ENCODE measurements at places on chromosomes 11 and 22. TPM values are rescaled to one million over a fixed set of nuclear protein-coding genes. Genes with fewer than 3 reads are reported as not detected.

Gene OR51B2
- total RNA-seq: not detected

Gene DDTL
- 2.2 TPM for total RNA-seq

- DNase-seq: no peak
These were observed 78.4 kb upstream of the WNT7B start for GRCh38 chr22:46055181-46055875.

DNA sequence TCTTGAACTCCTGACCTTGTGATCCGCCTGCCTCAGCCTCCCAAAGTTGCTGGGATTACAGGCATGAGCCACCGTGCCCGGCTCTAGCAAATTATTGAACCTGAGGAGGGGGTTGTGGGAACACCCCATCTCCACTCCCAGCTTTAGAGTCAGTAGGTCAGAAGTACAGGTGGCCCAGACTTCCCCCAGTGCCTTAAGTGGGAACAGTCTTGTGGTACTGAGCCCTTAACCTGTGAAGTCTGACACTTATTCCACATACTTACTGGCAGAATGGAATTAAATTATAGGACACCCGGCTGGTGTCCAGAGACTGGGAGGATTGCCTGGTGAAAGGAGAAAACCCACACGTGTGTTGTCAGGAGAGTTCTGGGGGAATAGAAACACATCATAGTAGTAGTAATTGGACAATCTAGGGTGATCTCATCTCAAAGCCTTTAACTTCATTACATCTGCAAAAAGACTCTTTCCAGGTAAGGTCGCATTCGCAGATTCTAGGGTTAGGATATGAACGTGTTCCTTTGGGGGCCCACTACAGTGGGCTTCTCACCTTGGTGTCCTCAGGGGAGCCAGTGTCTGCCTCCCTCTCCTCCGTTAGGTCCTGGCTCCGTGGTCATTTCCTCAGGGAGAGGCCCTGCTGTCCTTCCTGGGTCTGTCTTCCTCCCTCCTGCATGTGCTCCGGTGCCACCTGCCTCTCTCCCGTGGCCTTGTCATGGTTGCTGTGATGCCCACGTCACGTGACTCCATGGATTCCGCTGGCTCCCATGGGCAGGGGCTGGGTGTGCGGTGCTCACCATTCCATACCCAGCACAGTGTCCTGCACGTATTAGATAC, 63.8 kb downstream of the BCR start:
- no peak for DNase-seq

DNA sequence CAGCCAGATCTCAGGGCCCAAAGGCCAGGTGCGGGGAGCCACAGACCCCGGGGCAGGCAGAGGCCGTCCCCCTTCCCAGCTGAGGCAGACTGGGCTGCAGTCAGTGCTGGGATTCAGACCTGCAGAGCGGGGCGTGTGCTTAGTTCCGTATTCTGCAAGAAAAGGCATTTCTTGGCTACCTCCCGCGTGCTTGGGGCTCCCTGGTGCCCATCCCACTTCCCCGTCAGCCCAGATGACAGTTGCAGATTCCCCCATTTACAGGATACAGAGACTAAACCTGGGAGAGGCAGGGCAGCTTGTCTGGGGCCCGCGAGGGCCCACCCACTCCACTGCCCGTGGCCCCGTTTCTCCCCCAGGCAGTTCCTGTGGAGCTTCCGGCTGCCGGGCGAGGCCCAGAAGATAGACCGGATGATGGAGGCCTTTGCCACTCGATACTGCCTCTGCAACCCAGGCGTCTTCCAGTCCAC, 18.3 kb downstream of the CYTH4 start:
- no peak for DNase-seq

GRCh38 chr22:35307892-35308291, 8.2 kb downstream of the TOM1 start:
- no peak for DNase-seq

DNA sequence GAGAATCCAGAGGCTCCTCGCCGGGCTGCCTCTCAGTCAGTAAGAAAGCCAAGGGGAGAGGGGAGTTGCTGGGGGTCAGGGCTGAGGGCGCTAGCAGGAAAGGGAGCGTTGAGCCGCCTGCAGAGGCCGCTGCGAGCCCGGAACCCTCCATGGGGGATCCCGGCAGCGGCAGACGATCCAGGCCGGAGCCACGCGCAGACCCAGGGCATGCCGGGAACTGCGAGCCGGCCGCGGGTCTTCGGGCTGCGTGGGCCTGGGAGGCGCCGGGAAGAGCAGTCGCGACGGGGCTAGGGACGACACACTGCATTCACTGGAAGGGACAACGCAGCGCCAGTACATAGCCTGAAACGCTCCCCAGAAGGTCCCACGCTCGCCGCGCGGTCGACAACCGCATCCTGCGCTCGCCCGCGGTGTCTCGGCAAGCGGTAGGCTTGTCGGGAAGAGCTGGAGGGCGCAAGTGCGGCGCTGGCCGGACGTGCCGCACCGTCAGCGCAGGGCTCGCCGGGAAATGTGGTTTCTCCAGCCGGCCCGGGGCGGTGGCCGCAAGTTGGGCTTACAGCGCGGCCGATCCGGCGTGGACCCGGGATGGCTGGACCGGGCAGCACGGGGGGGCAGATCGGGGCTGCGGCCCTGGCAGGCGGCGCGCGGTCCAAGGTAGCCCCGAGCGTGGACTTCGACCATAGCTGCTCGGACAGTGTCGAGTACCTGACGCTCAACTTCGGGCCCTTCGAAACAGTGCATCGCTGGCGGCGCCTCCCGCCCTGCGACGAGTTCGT, at the start of gene LZTR1:
LZTR1 (plus strand) TSS at position 511 of the 776 bp plus-strand sequence; CDS start at position 586, 75 bp downstream.
- DNase-seq: peak; percentile 86

Gene SMC1B
- total RNA-seq: not detected

Gene CYB5R2
- 1.3 TPM for total RNA-seq

- DNase-seq: no peak
These were observed 68.2 kb upstream of the EED start for GRCh38 chr11:86176165-86176884.
